ENCODE measurements at places on chromosomes 4 and X.
A peak's percentile ranks its signal among the peaks of the same experiment; 100 is the strongest.

- no peak for DNase-seq
Measured at GRCh38 chr4:82038936-82039335, 334.9 kb downstream of the HNRNPD start.

GRCh38 chr4:1466034-1466862, 60.0 kb upstream of the NKX1-1 start:
- DNase-seq, result no peak

DNA sequence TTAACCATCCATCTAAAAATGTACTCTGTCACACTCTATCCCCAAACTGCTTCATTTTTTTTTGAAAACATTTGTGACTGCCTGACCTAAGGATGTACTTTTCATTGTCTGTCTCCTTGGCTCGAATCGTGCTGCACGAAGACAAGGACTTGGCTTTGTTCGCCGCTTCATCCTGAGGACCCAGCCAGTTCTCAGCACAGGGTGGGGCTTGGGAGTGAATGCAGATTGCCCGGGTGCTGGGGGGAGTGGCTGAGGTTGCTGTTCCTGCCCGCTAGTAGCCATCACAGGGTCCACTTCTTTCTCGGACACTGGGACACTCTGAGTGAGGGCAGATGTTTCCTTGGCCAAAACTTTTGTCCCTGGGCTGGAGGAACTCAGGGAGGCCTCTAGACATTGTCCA, 70.1 kb upstream of the CLCN4 start:
- no peak for DNase-seq

DNA sequence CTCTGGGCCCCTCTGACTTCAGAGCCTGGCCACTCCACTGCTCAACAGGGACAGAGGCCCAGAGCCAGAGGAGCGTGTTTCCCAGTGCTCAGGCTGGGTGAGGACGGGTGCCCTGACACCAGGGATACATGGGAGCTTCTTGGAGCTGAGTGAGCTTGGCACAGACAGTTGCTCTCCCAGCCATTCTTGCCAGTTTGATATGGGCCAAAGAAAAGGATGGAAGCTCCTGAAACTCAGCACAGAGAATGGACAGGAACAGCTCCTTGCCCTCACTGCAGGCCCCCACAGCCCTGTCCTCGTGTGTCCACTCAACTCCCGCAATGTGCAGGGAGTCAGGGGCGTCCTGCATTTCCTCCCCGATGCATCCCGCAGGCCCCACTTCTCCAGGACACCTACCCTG, 38.8 kb downstream of the NSG1 start:
- DNase-seq, result no peak

GRCh38 chr4:176102414-176103063, 36.9 kb downstream of the WDR17 start:
- no peak for DNase-seq

GRCh38 chr4:85510632-85510984, 35.7 kb downstream of the ARHGAP24 start:
- no peak for DNase-seq

GRCh38 chr4:104942990-104943743, 203.5 kb upstream of the TET2 start:
- DNase-seq, result no peak

DNA sequence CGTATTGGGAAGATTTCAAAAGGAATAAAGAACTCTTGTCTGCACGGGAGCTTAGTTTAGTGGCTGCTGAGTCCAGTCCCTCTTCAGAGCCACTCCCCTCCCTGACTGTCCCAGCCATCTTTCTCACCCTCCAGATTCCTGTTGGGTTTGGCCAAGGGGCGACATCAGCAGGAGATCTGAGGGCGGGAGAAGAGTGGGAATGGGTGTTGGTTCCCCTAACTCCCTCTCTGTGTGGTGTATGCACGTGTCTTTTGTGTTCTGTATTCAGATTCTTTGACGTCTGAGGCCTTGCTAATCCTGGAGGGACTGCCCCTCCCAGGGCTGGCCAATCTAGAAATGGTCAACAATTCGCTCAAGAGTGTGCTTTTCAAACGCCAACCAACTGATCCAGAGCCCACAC, 37.4 kb downstream of the CYTL1 start:
- DNase-seq, result no peak

DNA sequence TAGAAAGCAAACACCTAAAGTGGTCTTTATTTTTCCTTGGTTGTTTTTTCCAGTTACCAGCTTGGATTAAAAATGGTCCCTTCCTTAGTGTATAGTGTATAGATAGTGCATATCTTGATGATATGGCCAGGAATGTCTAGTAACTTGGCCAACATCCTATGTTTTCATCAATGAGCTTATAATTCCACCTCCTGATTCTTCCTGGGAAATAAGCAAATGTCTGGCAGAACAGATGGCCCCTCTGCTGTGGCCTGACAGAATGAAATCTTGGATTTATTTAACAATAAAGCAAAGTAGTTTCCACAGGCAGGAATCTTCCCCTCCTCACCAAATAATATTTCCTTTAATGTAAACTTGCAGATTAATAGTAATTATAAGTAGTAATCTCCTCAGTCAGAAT, 6.1 kb downstream of the SCARB2 start:
- no peak for DNase-seq

GRCh38 chrX:71958281-71958675, 47.6 kb downstream of the NHSL2 start:
- no peak for DNase-seq

DNA sequence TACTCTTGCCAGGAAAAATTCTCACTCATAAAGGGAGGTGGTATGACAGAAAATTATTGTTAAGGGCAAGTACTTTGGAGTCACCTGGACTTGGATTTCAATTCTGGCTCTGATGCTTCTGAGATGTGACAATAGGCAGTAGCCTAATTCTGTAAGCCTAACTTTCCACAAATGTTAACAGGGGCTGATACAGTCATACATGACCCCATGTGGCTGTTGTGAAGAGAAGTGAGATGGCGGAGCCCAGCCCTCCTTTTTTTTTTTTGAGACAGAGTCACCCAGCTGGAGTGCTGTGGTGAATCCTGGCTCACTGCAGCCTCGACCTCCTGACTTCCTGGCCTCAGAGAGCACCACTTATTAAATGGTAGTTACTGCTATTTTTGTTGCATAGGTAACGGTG, 54.4 kb upstream of the IRF2 start:
- DNase-seq, result no peak

GRCh38 chr4:55980725-55981124, 32.0 kb downstream of the CEP135 start:
- no peak for DNase-seq

DNA sequence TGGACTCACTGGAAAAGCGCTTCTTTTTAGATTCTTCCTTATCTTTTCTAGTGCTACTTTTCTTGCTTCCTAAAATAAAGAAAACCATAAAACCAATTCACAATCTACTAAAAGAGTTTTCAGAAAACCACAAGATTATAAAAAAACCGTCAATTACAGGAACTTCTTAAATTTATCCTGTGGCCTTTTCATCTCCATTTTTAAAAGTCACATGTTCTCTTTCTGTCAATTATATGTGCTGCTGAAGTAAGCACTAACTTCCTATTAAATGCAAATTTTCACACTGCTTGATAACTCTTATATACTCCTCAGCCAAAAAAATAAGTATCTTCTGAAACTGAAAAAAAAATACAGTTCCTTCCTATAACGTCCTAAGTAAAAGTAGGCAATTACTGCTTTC, 32.8 kb downstream of the CENPC start:
- DNase-seq, result no peak

- no peak for DNase-seq
Measured at GRCh38 chrX:11724122-11725017, 33.7 kb upstream of the MSL3 start.

- no peak for DNase-seq
Measured at GRCh38 chr4:93031431-93032098, 727.8 kb downstream of the GRID2 start.

GRCh38 chrX:42708222-42708621, 69.7 kb downstream of the PPP1R2C start:
- DNase-seq, result no peak

- no peak for DNase-seq
Measured at GRCh38 chr4:74056114-74056857, 17.8 kb upstream of the CXCL3 start.

DNA sequence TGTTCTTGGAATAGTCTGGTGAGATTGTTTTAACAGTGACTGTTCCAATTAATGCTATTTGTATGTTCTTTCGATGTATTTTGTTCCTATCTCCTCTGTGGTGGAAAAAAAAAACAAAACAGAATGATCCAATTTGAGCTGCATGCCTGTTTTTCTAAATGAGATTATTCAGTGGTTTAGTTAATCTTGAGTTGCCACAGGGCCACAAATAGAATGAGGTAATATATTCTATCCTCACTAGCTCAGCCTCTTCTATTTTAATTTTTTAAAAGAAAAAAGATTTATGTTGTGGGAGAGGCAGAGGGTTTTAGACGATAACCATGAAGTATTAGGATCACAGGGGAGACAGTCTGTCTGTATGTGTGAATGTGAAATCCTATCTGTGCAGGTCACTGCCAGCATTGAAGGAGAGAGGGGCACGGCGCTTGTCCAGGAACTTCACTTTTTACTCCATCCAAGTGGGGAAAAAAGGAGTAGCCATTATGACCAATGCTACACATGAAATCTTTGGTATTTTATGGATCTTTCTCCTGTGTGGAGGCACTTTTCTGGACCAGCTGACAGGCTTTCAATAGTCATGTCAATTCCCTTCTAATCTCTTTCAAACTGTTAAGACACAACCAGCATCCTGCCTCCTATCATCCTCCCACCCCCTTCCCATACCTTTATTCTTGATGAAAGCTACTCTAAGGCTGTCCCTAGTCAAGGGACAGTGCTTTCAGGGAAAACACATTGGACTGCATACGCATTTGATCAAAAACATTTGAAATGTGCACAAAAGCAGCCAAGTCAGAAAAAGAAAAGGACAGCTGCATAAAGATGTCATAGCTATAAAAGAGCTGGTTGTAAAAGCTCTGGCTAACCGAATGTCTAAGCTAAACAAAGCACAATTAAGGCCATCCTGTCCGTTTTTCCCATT, 1063.8 kb upstream of the INTU start:
- no peak for DNase-seq

- no peak for DNase-seq
Measured at GRCh38 chr4:55359397-55359916, 13.4 kb downstream of the SRD5A3 start.

DNA sequence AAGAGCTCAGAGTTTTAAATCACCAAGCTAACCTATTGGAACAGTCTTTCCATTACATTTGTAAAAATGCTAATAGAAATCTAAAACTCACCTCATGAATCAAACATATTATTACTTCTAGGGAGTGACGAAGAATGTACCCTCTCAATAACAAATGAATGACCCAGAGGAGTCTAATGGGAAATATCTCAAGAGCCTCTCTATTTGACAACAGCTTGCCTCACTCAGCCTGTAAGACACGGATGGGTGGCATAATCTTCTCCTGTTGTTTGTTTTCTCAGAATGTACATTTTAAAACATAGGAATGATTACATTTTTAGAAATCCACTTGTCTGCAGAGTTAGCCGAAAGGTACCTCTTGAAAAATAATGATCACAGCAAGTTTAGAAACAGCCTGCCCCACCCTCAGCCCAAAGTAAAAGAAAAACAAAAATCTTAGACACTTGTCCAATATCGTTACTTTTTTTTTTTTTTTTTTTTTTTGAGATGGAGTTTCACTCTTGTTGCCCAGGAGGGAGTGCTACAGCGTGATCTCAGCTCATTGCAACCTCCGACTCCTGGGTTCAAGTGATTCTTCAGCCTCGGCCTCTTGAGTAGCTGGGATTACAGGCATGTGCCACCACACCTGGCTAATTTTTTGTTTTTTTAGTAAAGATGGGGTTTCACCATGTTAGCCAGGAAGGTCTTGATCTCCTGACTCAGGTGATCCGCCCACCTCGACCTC, 183.6 kb upstream of the FTHL17 start:
- no peak for DNase-seq

- DNase-seq, result peak; percentile 51
Measured at GRCh38 chrX:53223955-53224859, 800 bp downstream of the KDM5C start.

GRCh38 chrX:13983734-13984133, 46.0 kb downstream of the GEMIN8 start:
- DNase-seq, result no peak

DNA sequence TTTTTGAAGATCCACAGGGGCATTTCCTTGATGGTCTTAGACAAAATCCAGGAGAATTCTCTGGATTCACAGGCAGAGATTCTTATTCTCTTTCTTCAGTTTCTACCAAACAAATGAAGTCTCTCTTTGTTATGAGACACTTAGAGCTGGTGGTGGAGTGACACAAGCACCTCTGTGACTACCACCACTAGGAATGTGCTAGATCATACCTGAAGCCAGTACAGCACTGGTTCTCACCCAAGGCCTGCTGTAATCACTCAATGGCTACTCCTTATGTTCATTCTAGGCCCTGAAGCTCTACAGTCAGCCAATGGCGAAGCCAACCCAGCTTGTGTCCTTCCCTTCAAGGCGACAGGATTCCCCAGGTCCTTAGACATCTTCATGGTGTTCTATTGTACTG, 482.3 kb downstream of the TRAM1L1 start:
- DNase-seq, result no peak

DNA sequence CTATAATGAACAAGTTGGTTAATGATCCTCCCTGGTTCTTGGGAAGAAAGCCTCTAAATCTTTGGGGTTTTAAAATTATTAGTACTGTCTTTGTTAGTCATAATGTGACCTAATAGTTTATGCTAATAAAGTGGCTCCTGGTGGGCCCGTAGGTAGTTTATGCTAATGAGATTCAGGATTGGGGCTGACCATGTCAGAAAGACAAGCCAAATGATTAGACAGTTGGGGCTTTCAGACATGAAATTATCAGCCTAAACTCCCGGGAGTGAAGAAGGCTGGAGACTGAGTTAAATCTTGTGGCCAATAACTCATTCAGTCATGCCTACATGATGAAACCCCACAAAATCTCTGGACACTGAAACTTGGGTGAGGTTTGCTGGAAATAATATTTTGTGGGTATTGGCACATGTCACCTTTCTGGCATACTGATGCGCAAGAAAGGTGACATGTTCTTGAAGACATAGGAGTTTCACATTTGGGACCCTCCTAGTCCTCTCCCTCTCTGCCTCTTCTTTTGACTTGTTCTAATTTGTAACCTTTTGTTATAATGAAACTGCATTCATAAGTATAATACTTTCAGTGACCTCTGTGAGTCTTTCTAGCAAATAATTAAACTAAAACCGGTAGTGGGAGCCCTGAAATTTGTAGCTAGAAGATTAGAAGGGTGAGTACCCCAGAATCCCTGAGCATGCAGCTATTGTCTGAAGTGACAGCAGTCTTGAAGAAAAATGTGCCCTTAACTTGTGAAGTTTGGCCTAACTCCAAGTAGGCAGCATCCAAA, 196.8 kb upstream of the FSTL5 start:
- DNase-seq, result no peak

DNA sequence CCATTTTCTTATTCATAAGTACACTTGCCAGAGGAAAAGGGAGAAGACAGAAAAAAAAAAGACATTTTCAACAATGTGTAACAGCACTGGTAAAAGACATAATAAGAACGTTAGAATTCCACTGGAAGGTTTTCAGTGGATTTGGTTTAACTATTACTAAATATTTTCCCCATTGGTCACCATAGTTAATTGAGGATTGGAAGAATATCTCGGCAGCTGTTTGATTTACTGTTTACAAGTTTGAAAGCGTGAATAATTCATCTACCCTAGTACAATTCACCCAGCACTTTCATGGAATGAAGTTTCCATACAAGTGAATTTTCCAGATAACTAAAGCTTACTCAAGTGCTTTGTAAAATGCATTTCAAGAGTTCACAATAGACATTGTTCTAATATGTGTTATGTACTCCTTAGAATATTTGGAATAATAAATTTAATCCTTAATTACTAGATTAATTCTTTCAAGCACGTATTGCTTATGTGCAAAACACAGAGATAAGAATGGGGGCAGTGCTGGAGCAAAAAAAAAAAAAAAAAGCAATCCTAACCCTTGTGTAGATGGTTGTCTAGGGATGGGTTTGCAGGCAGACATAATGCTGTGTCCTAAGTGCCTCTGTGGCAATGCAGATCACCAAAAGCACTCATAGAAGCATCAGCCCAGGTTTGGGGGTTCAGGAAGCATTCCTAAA, 57.1 kb downstream of the ENPEP start:
- DNase-seq, result no peak
